Regular cardiac myocyte (primary cell): ENCODE measurements at places on chromosomes 4 and X. TPM values are rescaled to one million over a fixed set of nuclear protein-coding genes. Genes with fewer than 3 reads are reported as not detected.

Gene PHOX2B
- not detected in 2 replicates for total RNA-seq

Gene UGT2B10
- total RNA-seq: not detected in 2 replicates

Gene BMP3
- total RNA-seq: under 0.01 TPM in 1 of 2 replicates, not detected in the other

Gene CFAP299
- total RNA-seq: 6.5 and 8.5 TPM in 2 replicates

Gene GABRG1
- total RNA-seq: not detected in 2 replicates

Gene GLOD5
- not detected in 2 replicates for total RNA-seq

Gene TRMT10A
- 6.8 and 11.5 TPM in 2 replicates for total RNA-seq

Gene GATA1
- not detected in 2 replicates for total RNA-seq

Gene PPP1R2C
- not detected in 2 replicates for total RNA-seq

Gene TEC
- total RNA-seq: 0.19 and 1.1 TPM in 2 replicates

Gene LONRF3
- 0.19 and 1.7 TPM in 2 replicates for total RNA-seq

Gene ALG13
- total RNA-seq: 25.5 and 30.4 TPM in 2 replicates

Gene MAGEB17
- not detected in 2 replicates for total RNA-seq

Gene COMMD8
- total RNA-seq: 30.2 and 44.5 TPM in 2 replicates

Gene RNF175
- not detected in 2 replicates for total RNA-seq

Gene VCX3A
- not detected in 2 replicates for total RNA-seq

Gene XAGE5
- not detected in 2 replicates for total RNA-seq

Gene ADGRG2
- under 0.01 TPM in 1 of 2 replicates, not detected in the other for total RNA-seq

Gene MAP7D2
- 0.38 and 0.56 TPM in 2 replicates for total RNA-seq

Gene GAB3
- 7.3 and 20.0 TPM in 2 replicates for total RNA-seq

Gene AADAT
- 2.0 and 3.8 TPM in 2 replicates for total RNA-seq

Gene CCDC149
- total RNA-seq: 4.6 and 10.1 TPM in 2 replicates

Gene ZNF630
- total RNA-seq: 1.2 and 3.4 TPM in 2 replicates

Gene DUSP21
- total RNA-seq: not detected in 2 replicates

Gene TLR1
- 0.96 and 1.4 TPM in 2 replicates for total RNA-seq

Gene NHS
- total RNA-seq: 2.3 TPM in 2 replicates

Gene UGT2B11
- not detected in 2 replicates for total RNA-seq

Gene IL2
- not detected in 2 replicates for total RNA-seq

Gene GPRIN3
- total RNA-seq: 0.56 and 0.58 TPM in 2 replicates

Gene NLGN3
- total RNA-seq: under 0.01 TPM in 2 replicates

Gene ADH1A
- total RNA-seq: not detected in 2 replicates

Gene HS3ST1
- total RNA-seq: 0.56 and 1.5 TPM in 2 replicates

Gene TIGD2
- 6.7 and 8.7 TPM in 2 replicates for total RNA-seq

Gene PLXNB3
- total RNA-seq: 4.2 and 6.5 TPM in 2 replicates

Gene TMEM164
- total RNA-seq: 13.2 and 16.7 TPM in 2 replicates

Gene ZXDB
- 8.4 and 9.6 TPM in 2 replicates for total RNA-seq

Gene HAND2
- total RNA-seq: 5.4 and 12.8 TPM in 2 replicates

Gene GPR173
- 2.0 and 2.1 TPM in 2 replicates for total RNA-seq

Gene IQSEC2
- 4.0 and 4.2 TPM in 2 replicates for total RNA-seq

Gene POF1B
- under 0.01 TPM in 2 replicates for total RNA-seq

Gene NMU
- total RNA-seq: 0.19 TPM in 1 of 2 replicates, not detected in the other
